Caco-2 (cell line): ENCODE measurements at places on chromosomes 1 and 21. TPM values are rescaled to one million over a fixed set of nuclear protein-coding genes. Genes with fewer than 3 reads are reported as not detected.

PTPN22 gene
- not detected in 2 replicates for total RNA-seq

REN gene
- total RNA-seq, result not detected in 2 replicates

SLC26A9 gene
- total RNA-seq, result 0.30 TPM in 1 of 2 replicates, not detected in the other

GRCh38 chr1:87331365-87332241, 2.9 kb downstream of the LMO4 start:
- DNase-seq, result peak; percentile 77

- no peak for DNase-seq
Observed at GRCh38 chr1:179090522-179090921, 8.7 kb downstream of the TOR3A start.

- DNase-seq, result no peak
Observed at GRCh38 chr1:161185732-161186311, 8.5 kb upstream of the B4GALT3 start.

- no peak for DNase-seq
Observed at GRCh38 chr1:32870615-32871363, at the start of gene FNDC5. FNDC5 (minus strand) TSS chr1:32870912.

DNA sequence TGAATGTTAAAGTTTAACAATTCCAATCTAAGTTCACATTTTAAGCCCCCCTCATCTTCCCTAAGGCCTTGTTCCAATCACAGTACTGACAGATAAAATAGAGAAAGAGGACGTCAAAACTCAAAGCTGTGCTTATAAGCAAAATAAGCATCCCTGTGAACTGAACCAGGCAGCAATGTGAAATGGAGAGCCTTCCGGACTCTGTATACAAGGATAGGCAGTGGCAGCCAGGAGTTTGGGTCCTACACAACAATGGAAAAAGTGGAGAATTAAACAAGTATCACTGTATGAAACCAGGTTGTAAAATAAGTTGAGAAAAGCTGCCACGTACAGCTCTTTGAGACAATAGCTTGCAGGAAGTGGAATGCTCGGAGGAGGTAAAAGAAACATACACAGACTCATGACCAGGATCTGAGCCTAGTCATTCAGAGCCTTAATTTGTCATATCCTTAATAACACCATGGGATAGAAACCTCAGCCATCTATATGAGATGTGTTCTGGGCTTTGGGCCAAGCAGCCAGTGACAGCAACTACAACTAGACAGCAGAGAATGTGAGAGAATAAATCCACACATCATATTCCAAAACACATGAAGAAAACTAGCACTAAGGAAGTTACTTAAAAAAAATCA, 55.2 kb upstream of the PALMD start:
- DNase-seq, result no peak

DNA sequence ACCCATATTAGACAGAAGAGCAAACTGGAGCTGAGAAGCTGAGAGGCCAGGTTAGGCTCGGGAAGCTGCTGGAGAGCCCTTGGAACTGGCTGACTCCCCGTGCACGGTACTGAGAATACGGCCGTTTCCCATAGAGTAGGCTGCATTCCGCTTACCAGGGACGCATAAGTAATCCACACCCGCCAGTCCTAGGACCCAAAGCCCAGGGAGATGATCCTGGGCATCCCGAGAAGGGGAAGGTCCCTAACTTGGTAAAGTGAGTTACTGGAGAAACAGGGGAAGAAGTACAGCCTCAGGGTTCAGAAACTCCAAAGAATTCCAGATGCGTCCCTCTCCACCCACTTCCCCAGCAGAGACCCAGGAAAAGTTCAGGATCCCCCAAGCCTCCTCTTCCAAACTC, 1.3 kb downstream of the LRRC38 start:
- DNase-seq, result no peak

DNA sequence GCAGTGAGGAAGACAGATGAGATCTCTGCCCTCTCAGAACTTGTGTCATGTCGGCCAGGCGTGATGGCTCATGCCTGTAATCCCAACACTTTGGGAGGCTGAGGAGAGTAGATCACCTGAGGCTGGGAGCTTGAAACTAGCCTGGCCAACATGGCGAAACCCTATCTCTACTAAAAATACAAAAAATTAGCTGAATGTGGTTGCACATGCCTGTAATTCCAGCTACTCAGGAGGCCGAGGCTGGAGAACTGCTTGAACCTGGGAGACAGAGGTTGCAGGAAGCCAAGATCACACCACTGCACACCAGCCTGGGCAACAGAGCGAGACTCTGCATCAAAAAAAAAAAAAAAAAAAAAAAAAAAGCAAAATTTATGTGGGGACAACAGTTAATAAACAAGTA, 40.9 kb upstream of the RALGPS2 start:
- no peak for DNase-seq

DNA sequence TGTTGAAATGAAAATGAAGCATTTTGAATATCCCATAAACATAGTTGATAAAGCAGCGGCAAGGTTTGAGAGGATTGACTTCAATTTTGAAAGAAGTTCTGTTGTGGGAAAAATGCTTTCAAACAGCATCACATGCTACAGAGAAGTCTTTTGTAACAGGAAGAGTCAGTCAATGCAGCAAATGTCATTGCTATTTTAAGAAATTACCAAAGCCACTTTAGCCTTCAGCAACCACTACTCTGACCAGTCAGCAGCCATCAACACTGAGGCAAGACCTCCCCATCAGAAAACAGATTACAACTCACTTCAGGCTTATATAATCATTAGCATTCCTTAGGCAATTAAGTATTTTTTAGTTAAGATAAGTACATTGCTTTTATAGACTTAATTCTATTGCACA, 33.8 kb upstream of the FCRL3 start:
- DNase-seq, result no peak

DNA sequence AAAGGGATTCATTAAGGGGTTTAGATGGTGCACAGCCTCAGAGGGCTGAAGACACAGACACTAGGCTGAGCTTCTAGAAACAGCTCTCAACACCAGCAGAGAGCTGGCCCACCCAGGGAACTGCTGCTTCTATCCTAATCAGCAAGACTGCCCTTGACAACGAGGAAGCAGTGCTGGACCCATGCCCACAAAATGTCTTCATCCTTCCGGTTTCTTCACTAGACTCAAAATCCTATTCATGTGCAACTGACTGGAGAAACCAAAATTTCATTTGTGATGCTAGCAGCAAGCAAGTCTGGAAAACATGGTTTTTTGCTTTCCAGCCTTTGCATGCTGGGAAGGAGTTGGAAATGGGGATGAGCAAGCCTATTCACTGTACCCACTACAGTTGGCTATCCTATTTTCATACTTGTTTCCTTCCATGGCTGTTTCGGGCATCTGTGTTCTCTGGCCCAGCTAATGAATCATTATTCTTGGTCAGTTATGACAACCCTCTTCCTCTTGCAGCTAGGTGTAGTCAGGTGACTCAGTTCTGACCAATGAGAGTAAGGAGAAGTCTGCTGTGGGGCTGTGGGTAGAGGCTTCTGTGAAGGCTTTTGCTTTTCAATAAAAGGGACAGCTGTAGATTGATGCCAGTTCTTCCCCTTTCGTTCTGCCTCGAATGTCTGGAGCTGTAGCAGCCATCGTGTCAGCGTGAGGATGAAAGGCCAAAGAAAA, 14.6 kb upstream of the TMEM61 start:
- DNase-seq, result no peak

- no peak for DNase-seq
Observed at GRCh38 chr1:197008861-197009260, 31.5 kb downstream of the CFHR5 start.

DNA sequence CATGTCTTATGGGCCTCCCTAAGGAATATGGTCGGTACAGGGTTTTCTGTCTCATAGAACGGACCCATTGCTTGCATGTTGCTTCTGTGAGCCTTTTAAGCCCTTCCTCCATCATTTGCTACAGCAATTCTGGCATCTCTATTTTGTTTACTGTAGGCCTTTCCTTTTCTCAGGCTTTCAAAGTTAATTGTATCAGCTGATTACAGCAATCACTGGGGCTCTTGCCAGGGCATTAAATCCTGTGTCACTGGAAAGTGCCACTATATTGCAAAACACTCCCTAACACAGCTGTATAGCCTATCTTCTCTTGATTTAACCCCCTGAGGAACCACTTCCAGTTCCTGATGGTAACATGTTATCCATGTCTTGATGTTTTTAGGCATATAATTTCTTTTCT, 156.5 kb downstream of the PDE4B start:
- DNase-seq, result no peak

DNA sequence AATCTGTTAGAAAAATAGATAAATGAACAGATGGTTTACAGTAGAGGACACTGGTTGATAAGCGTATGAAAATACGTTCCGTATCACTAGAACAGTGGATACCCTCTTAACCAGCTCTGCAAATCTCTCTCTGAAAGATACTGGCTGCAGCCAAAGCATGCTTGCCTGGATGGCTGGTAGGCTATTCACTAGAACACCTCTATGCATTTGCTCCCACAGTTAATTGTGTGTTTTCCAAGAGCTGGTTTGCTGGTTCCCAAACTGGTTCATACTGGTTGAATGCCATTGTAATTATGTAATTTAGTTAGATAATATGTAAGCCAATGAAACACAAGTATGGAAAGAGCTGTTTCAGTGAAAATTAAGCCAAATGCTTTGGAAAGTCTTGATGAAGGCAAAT, 126.6 kb downstream of the C1orf21 start:
- DNase-seq, result no peak

GRCh38 chr1:170010443-170010842, 64.1 kb downstream of the KIFAP3 start:
- peak; percentile 37 for DNase-seq
